ENCODE measurements at places on chromosomes 3 and 15.

DNA sequence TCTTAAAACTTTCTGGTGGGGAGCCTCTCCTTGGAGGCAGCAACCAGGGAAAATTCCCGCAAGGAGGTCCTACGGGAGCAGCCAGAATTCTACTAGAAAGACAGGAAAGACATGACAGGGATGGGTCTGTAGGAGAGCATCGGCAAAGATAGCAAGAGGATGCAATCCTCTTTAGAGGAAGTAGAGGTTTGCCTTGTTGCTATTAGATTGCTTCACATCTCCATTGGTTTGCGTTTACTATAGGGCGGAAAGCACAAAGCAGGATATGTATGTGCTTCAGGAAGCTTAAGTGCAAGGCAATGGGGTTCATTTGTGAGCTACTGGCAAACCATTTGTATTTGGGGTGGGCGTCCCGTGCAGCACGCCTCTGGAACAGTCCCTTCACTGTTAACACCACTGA lies 193.0 kb downstream of the RORA start:
- DNase-seq: no peak

- DNase-seq: no peak
Measured at GRCh38 chr3:22960105-22960984, 242.8 kb upstream of the UBE2E2 start.

DNA sequence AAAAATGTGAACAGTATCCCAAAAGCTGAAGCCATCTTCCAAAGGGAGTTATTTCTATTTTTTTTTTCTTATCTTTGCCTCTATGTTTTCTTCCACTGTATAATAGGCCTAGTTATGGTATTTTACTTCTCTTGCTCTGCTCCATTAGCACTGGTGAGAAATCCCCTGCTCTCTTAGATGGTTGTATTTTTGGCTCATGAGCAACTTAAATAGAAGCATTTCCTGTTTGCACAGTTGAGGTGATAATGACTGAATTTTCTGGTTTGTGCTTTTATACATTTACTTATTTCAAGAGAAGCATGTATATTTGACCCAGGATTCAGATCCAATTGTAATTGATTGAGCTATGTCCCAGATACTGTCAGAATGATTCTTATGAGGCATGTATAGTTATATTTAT lies 61.6 kb upstream of the CD200R1L start:
- DNase-seq: no peak

GRCh38 chr3:159237226-159237625 lies 435.4 kb downstream of the MFSD1 start:
- DNase-seq: no peak

GRCh38 chr15:46858150-46858549 lies 859.2 kb upstream of the SEMA6D start:
- no peak for DNase-seq

- DNase-seq: no peak
Measured at GRCh38 chr3:19436746-19437145, 288.4 kb downstream of the KCNH8 start.

GRCh38 chr3:52225452-52226228 lies at the start of gene TLR9:
TSS of gene TLR9 (minus strand) at chr3:52225645. CDS start at chr3:52225529, 116 bp downstream.
- no peak for DNase-seq

DNA sequence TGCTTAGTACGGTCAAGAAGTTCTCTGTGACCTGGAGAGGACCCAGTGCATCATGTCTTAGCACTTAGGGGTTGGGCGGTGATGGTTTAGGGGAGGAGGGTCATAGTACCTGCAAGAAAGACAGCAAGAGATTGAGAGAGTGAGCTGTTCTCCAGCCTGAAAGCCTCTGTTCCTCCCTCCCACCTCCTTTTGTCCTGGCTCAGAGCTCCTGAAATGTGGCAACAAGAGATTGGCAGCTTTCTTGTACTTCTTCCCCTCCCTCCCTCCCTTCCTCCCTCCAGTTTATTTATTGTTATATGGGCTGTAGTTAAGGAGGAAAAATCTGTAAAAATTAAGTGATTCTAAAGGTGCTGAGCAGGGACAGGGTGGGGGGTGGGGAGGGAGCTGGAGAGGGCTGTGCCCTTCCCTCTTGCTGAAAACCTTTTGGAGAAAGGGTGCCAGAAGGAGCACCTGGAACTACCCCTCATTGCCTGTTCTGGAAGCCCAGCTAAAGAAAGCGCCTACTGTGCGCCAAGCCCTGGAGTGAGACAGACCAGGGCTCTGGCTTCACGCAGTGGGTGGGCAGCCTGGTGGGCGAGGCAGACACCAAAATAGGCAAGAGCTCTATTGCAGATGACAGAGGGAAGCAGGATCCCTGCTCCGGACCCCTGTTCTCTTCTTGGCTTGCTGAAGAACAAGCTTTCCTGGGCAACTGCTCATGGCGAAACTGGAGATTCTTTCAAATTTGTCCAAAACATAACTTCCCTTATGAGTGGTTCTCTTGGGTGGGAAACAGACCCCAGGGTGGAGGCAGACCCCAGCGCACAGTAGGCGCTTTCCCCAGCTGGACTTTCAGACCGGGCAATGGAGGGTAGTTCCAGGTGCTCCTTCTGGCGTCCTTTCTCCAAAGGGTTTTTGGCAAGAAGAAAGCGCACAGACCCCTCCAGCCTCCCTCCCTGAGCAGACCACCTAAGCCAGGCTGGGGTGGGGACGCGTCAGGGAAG lies 35.6 kb downstream of the LINGO1 start:
- DNase-seq: no peak

- DNase-seq: no peak
Measured at GRCh38 chr3:194277104-194277785, 73.9 kb downstream of the CPN2 start.

DNA sequence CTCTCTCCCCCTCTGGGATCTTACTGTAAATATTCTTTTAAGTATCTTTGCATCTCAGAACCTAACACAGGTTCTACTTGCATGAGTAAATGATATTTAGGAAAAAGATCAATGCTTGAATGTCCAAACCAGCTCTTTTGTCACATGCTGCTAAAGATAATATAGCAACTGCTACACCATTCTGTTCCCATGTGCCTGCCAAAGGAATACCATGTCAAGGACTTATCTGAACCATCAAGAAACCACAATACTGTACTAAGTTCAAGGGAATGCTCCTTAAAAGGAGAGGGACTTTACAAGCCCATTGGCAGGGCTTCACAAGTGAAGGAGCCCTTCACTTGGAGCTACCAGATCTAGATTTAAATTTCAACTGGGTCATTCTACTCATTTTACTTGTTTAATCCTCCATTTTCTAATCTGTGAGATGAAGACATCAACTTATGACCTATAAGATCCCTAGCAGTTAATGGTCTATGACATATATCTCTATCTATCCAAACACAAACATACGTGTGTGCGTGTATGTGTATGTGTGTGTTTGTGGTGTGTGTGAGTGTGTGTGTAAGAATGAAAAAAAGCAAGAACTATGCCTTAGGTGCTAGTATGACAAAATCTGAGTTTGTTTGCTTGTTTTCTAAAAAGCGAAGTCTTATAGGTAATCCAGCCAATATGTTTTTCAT lies 13.0 kb upstream of the SEC62 start:
- DNase-seq: no peak

GRCh38 chr15:38530113-38530512 lies 34.5 kb downstream of the RASGRP1 start:
- no peak for DNase-seq

DNA sequence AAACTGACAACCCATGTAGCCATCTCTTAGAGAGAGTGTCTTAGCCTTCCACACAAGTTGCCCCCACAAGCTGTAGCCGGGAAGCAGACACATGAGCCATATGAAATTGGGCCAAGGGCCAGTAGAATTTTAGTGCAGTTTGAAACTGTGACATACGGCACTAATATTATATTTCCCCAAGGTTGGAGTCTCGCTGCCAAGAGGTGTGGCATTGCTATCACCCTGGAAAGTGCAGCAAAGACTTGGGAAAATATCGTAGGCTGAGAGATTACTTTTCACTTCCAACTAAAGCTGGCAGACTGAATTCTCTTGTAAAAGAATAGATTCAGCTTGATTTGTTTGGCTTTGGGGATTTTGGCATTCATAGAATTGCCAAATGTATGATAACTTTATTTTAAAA lies 89.2 kb downstream of the ECT2 start:
- no peak for DNase-seq
